Heart left ventricle (tissue), 16 donors: ENCODE measurements at places on chromosomes 2 and 18. TPM values are rescaled to one million over a fixed set of nuclear protein-coding genes. Genes with fewer than 3 reads are reported as not detected.

DNA sequence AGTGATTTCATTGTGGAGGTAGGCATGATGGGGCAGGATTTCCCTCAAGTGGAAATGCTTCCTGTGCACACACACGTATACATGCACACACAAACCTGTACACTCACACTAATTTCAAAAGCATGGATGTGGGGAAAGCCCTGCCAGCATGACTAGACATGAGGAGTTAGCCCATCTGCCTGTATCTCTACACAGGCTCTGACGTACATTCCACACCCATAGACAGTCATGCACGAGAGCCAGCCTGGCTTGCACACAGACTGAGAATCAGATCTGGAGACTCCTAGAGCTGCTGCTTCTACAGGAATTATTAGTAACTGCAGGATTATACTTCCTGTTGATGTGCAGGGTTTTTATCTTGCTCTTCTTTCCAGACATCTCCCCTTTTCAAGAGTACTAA is 27.3 kb upstream of the NFU1 start:
- no peak for DNase-seq

DNA sequence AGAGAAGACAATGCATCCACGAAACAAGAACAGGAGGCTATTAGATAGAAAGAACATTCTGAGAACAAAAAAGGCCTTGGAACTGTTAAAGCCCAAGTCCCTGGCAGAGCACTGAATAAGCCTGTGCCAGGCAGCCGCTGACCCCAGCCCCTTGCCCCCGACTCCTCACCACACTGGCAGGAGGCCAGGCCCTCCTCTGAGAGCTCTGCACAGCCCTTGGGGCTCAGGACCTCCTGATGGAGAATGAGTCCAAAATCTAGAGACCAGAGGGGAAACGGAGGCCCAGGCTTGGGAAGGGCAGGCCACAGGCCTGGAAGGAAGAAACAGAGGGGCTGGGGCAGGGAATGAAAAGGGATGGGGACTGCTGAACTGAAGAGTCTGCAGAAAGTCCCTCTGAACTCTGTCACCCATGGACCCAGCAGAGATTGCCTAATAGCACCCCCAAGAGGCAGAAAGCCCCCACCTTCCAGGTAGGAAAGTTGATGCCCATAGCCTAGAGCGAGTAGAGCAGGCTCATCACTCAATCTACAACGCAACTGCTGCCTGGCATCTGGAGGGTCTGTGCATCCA is 18.3 kb upstream of the TNS1 start:
- peak; percentile 23 for DNase-seq

Gene LPIN1
- total RNA-seq: 37.4 TPM

GRCh38 chr2:229191413-229191812 is 79.7 kb downstream of the PID1 start:
- no peak for DNase-seq

Gene TUBB8B
- total RNA-seq: not detected

DNA sequence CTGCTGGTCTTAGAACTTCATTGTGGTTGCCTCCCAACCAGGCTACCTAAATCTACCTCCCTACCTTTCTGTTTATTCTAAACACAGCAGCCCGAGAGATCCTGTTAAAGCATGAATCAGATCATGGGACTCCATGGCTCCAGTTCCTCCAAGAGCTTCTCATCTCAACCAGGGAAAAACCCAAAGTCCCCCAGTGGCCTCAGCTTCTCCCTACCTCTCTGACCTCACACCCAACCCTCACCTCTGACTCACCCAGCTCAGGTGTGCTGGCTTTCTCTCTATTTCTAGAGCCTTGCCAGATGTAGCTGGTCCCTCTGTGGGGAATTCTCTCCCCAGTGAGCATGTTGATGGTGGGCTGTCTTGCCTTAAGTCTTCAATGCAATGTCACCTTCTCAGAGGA is 93.8 kb upstream of the COPS8 start:
- DNase-seq: no peak

Gene SGO2
- total RNA-seq: 1.5 TPM

DNA sequence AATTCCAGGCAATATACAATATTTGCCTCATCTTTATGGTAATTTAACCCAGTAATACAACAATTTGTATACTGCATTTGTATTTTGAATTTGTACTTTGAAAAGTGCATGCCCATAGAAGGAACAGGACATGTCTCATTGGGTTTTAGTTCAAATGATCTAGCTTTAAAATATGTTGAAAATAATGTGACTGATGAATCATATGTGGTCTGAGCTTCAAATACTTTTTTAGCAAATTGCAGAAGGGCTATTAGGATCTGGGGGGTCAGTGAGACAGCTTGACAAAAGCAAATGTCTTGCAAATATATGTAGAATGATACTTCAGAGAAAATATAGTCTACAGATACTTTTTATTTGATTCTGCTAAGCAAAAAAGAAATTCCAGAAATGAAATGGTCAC is 248.9 kb downstream of the DCC start:
- no peak for DNase-seq

DNA sequence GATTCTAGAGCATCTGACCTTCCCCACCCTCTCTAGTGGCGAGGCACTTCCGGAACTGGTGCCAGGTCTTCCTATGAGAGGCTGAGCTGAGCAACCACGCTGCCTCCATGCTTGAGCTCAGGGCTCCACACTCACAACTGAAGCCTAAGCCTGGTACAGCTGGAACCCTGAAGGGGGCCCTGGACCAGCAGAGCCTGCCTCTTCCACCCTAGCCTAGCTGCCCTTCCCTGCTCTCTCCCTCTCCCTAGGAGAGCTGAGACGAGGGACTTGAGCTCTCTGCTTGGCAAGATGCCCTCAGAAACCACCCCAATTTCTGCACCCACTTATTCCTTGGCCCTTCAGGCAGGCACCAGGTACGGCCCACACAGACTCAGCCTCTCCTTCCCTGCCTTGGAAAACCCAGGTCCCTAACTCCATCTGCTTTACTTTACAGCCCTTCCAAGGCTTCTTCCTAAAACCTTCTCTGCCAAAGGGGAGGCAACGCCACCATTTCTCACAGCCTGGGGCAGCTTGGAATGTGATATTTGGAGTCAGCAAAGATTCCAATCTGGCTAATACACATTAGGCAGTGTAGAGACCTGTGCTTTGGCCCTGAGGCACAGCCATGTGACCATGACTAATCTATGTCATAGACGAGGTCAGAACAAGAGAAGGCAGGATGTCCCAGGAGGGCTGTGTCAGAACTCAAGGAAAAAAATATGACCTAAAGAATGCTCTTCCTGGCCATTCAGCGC is 18.8 kb downstream of the COX7A2L start:
- peak; percentile 66 for DNase-seq

DNA sequence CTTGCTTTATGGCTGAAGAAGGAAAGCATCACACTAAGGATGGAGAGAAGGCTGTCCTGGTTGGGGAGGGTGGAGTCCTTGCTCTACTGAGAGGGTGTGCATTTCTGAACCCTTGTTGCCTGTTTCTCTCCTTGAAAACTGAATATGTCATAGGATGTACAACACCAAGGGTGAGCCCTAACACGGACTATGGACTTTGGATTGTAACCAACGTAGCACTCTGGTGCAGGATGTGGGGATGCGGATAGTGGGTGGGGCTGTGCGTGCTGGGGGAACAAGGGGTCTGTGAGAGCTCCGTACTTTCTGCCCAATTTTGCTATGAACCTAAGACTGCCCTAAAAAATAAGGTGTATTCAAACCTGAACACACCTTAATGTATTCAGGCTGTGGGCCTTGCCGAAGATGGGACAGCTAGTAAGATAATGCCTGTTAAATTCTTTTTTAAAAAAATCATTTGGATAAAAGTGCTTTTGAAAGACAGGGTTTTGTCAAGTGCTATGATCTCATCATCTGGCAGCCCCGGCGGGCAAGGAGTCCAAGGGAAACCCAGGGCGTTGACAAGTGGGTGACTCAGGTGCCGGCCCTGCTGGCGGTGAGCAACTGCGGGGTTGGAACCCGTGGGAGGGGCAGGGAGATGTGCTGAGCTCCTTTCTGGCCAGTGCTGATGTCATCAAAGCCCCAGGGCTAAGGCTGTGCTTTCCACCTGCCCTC is 54.0 kb downstream of the GATA6 start:
- DNase-seq: peak; percentile 66

Gene AQP4
- total RNA-seq: 9.2 TPM

Gene IMPA2
- total RNA-seq: 49.2 TPM

Gene KCNJ3
- 0.31 TPM for total RNA-seq

GRCh38 chr18:72468021-72468710 is 76.0 kb downstream of the CBLN2 start:
- no peak for DNase-seq

- DNase-seq: no peak
Observed at GRCh38 chr2:1730015-1730927, 14.0 kb downstream of the PXDN start.

Gene GPR35
- 0.75 TPM for total RNA-seq

Gene EVX2
- not detected for total RNA-seq

DNA sequence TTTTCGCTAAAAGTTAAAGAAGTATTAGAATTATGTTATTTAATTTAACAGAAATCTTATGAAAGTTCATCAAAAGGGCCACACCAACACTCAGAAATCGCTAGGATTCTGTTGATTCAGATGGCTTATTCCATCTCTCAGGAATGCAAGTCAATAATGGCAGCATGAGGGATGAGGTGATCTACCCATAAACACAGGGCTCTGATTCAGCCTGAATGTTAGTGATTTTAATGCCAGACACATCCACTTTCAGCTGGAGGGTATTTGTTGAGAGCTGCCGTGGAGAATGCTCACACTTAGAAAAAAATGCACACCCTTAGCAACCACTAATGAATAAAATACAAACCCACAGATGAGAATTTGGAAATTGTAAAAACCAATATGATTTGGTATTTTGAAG is 173.3 kb upstream of the ERBB4 start:
- no peak for DNase-seq

DNA sequence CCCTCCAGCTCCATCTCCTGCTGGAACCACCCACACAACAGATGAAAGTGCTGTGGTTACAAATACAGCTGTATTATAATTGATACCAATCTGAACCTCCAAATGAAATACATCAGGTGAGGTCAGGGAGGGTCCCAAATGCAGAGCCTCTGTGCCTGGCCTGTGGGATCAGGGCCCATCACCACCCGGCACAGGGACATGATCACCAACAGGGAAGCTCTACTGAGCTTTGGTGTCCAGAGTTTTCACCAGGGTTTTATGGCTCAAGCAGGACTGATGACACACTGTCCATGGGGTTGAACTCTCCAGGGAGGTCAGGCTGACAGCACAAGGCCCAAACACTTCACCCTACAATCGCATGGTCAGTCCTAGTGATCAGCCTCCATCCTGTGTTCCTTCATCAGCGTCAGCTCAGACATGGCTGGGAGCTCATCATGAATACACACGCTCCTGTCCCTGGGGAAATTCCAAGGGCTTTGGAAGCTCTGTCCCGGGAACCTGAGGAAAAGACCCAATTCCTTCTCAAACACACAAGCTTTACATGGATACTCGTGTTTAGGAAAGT is 3.9 kb upstream of the PXDN start:
- DNase-seq: no peak

DNA sequence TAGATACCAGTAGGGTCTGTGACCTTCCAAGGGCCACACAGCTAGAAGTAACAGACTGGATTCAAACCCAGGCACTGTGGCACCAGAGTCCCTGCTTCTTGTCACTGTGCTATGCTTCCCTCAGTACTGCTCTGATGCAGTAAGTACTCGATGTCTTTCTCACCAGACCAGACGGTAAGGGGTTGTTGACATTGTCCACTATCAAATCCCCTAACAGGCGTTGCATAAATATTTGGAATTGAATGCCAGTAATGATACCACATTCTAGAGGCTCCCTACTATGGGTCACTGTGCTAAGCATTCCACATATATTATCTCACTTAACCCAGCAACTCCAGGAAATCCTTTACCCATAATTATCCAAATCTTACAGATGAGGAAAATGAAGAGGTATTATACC is 223.1 kb downstream of the C1D start:
- no peak for DNase-seq

- DNase-seq: no peak
Observed at GRCh38 chr2:206611736-206612135, 30.6 kb upstream of the FAM237A start.

- no peak for DNase-seq
Observed at GRCh38 chr2:209424781-209425470, 1.1 kb downstream of the MAP2 start.

DNA sequence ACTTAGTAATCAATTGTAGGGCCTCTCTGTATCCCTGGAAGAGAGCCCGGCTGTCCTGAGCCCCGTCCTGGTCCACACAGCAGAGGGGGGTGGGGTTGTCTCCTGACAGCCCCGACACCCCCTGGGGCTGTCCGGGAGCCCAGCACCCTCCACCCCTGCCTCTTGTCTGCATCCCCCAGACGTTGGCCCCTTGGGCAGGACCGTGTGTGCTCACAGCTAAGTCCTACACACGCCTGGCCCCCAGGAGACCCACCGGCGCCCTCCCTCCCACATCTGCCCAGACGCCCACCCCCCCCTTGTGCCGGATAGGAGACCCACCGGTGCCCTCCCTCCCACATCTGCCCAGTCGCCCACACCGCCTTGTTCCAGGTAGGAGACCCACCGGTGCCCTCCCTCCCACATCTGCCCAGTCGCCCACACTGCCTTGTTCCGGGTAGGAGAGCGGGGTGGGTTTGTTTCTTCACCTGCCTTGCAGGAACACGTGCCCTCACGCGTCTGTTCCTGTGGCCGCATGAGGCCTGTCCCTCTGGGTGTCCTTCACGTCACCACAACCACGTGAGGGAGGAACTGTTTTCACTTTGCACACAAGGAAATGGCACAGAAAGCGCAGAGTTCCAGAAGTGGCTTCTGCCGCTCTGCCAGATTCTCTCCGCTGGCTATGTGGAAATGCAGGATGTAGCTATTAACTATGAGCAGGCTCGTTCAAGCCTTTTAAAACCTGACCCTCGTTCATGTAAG is 61.1 kb upstream of the NFATC1 start:
- DNase-seq: no peak

DNA sequence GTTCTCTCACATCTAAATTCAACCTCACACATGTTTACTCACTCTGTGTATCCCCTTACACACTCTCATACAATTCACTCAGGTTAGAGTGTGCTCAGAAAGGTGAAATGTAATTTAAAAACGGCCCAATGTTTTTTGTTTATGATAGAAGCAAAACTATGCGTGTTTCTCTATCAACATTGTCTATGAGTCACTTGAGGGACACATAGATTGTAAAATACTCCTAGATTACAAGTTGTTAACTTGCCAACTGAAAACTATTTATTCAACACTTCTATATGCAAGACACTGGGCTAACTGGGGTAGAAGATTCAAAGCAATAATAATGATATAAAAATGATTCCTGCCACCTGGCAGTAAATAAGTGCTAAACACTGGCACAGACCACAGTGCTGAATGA is 24.6 kb downstream of the CCDC195 start:
- DNase-seq: no peak

Gene IL1RL2
- total RNA-seq: 0.75 TPM

- DNase-seq: no peak
Observed at GRCh38 chr18:41899535-41899934, 55.5 kb upstream of the PIK3C3 start.

Gene NLRC4
- total RNA-seq: 1.2 TPM

Gene SERPINB13
- not detected for total RNA-seq

- no peak for DNase-seq
Observed at GRCh38 chr2:26466662-26467310, 11.1 kb downstream of the OTOF start.

Gene CYBRD1
- 57.1 TPM for total RNA-seq

Gene GKN2
- not detected for total RNA-seq

GRCh38 chr2:168465594-168465993 is 9.5 kb downstream of the CERS6 start:
- no peak for DNase-seq
